Ammon's horn (tissue), 1 donor: ENCODE measurements at places on chromosomes 11 and 22.

DNA sequence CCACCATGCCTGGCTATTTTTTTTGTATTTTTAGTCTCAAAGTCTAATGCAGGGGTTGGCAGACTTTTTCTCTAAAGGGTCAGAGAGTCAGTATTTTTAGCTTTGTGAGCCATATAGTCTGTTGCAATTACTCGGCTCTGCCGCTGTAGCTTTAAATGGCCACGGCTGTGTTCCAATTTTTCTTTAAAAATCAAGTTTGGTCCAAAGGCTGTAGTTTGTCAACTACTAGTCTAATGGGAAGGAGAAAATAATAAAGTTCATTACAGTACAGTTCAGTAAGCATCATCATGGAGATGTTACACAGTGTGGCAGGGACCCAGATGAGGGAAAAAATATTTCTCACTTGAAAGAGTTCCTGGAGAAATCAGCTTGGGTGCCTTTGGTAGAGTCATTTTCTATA, 107.6 kb downstream of the CSNK2A3 start:
- no peak for DNase-seq

DNA sequence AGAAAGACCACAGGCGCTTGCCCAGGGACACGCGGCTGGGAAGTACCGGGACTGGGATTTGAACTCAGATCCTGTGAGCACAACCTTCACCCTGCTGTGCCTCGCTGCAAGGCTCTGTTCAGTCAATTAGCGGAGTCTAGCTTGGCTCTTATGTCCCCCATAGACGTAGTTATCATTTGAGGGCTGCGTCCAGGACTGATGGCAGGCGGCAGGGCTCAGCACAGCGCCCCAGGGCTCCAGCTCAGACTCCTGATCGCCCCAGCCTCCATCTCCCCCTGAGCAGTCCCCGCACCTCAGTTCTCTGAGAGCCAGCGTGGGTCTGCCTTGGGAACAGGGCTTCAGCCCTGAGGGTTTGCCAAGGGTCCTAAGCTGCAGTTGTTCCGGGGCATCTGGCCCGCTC, 19.8 kb downstream of the MRGPRG start:
- DNase-seq: no peak

- DNase-seq: peak; percentile 80
These were observed 32.7 kb downstream of the ARHGAP42 start for GRCh38 chr11:100719809-100720221.

DNA sequence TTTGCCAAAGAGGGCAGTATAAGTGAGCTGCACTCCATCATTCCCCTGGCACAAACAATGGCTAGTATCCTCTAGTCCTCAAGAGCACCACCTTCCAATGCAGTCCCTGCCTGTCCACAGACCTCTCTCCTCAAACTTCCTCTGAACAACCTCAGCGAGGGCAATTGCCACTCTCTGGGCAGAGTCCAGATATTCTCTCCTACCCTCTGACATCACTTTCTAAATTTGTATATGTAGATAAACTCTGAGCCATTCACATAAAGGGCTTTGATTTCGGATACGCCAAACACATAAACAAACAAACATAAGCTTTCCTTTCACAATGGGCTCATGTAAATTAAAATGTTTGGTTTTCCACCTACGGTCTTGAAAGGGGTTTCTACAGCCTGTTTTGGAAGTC, 3.0 kb upstream of the SLC43A3 start:
- no peak for DNase-seq

GRCh38 chr11:85379066-85379465, 248.1 kb downstream of the DLG2 start:
- no peak for DNase-seq

GRCh38 chr11:78061921-78062311, 1.7 kb upstream of the THRSP start:
- DNase-seq: no peak

DNA sequence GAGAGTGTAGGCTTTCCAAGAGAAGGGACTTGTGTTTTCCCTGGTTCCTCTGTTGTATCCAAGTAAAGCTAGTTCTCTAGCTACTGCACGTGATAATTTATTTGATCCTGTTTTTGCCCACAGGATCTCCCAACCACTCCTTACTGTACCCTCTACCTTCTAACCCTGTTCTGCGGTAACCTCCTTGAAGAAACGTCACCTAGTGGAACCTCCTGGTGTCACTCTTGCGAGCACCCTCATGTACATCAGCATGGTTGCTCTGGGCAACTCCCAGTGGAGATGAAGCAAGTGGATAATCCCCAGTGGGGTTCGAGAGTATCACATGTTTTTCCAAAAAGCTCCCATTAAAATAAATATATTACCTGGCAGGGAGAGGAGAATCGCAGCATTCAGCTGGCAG, 108.9 kb upstream of the CLMP start:
- no peak for DNase-seq

- DNase-seq: no peak
These were observed 13.2 kb downstream of the EHF start for GRCh38 chr11:34633990-34634693.

DNA sequence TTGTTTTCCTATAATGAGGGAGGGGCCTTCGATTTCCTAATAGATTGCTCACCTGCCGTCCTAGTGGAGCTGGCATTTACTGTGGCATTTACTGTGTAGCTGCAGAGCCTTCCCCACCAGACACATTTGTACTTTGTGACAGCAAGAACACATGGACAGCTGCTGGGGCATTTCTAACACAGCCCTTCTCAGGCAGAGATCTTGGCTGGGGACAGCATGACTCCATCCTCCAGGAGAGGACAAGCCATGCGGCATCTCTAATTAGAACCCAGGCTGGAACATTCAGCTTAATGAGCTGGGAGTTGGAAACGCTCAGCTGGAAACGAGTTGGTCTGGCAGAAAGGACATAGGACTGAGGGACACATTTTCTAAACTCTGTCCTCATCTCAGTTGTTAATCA, 887.5 kb downstream of the NTM start:
- no peak for DNase-seq

DNA sequence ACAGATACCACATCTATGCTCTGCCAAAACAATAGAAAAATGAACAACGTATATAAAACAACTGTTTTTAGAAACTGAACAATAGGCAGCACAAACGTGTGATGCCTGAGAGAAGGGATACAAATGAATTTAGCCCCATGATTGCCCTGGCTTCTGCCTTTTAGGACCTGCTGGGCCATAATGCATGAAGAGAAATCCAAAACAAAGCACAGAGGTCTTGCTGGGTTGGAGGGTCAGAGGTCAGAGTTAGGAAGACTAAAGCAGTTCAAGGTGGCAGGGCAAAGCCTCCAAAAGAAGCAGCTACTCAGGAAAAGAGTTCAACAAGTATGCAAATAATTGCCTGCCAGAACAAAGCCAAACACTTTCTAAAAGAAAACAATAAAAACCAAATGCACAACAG, 138.5 kb downstream of the TTC28 start:
- DNase-seq: no peak

DNA sequence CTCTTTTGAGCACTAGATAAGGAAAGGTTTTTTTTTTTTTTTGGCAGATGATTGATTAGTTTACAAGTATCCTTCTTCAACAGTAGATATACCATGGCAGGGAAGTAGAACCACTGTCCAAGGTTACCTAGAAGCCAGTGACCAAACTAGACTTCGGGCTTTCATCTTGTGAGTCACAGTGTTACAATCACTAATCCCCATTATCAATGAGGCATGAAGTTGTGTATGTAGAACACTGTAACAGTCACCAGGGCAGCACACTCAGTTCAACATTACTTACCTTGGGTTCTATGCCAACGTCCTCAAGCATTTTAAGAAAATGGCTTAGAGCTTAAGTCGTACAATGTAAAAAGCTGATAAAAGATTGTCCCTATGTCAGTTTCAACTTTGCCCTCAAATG, 430.9 kb downstream of the ETS1 start:
- DNase-seq: no peak

- no peak for DNase-seq
These were observed 725.5 kb downstream of the METTL15 start for GRCh38 chr11:28833670-28834069.

GRCh38 chr11:83192606-83193245, 786 bp upstream of the ANKRD42 start:
- no peak for DNase-seq

DNA sequence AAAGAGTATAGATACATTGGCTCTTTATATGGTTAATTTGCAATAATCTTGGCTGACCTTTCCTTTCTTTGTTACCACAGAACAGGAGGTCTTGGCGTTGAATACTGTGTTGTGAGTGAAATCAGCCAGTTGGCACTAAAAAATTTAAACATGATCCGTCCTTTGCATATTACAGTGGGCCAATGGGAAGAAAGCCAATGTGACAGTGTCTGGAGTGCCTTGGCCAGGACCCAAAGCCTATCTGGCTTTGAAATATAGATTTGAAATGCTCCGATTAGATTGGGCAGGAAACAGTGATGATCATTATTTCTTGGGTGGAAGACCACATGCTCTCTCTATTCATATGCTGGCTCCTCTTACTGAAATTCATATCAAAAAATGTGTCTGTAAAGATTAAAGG, 339.6 kb upstream of the ANO3 start:
- DNase-seq: no peak

- no peak for DNase-seq
These were observed 18.0 kb upstream of the APOA1 start for GRCh38 chr11:116855413-116855812.

- DNase-seq: no peak
These were observed 77.3 kb downstream of the PIWIL3 start for GRCh38 chr22:24697172-24697571.

DNA sequence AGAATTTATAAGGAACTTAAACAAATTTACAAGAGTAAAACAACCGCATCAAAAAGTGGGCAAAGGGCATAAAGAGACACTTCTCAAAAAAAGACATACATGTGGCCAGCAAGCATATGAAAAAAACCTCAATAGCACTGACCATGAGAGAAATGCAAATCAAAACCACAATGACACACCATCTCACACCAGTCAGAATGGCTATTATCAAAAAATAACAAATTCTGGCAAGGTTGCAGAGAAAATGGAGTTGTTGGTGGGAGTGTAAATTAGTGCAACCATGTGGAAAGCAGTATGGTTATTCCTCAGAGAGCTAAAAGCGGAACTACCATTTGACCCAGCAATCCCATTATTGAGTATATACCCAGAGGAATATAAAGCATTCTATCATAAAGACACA, 866.8 kb upstream of the TENM4 start:
- no peak for DNase-seq

DNA sequence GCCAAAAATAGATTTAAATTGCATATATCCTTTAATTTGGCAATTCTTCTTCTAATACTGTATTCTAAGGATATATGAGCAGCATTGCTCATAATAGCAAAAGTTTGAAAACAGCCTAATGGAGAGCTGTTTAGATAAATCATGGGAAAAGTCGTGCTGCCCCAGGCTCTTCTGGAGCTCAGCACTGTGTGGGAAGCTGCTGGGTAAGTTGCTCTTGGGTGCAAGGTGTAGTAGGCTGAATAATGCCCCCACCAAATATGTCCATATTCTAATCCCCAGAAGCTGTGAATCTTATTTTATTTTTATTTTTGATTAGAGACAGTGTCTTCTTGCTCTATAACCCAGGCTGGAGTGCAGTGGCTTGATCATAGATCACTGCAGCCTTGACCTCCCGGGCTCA, 34.9 kb upstream of the WEE1 start:
- DNase-seq: no peak

GRCh38 chr22:20456064-20456721, 18.6 kb upstream of the SCARF2 start:
- DNase-seq: peak; percentile 90

GRCh38 chr22:41963453-41964111, 5.7 kb upstream of the SEPTIN3 start:
- peak; percentile 83 for DNase-seq

DNA sequence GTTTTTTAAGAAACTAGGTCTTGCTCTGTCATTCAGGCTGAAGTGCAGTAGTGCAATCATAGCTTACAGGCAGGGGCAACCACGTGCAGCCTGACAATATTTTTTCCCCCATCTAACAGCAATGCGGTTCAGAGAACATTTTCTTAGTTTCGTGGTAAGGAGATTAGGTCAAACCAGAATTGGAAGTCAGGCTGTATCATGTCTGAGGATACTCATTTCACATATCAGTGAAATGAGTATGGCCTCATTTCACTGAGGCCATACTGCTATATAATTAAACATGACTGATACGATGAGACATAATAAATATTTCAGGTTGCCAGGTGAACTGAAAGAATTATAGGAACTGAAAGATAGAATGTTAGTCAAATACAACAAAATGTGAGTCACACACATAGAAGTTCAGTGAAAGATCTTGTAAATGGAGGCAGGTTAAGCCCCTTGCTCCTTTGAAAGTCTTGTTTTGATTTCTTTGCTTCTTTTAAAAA, 32.5 kb upstream of the IZUMO1R start:
- no peak for DNase-seq

DNA sequence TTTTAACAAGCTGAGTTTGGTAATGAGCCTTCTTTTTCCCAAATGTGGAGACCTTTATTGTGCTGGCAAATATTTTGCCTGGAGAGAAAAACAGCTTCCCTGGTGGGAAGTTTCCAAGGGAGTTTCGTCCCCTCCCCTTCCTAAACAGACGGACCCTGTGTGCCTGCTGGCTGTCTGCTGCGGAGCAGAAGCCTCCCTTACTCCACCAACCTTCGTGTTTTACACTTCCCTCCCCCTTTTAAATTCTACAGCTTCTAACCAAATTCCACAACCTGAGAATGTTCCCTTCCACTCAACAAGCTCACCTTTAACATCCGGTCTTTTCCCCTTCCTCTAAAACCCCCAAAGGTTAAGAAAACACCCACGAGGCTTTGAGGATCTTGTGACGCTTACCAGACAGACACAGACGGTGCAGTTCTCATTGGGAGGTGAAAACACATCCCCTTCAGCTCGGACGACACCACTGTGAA, 17.1 kb downstream of the VWCE start:
- peak; percentile 58 for DNase-seq

DNA sequence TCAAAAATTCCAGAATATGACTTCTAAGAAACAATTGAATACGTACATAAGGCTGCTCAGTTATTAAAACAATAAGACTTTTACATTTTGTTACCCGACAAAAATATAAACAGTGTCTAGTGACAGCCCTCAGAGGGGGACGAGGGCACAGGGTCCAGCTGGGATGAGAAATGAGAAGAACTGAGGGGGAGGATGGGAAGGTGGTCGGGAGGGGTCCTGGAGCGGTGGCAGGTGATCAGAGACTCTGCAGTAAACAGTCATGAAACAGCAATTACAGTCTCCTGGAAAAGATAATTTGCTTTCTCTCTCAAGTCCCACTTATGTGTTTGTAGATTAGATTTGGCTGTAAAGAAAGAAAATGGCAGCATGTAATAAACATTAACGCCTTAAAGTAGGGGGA, 56.0 kb downstream of the PACSIN2 start:
- no peak for DNase-seq

GRCh38 chr11:9575260-9576240, 2.1 kb downstream of the WEE1 start:
- no peak for DNase-seq

DNA sequence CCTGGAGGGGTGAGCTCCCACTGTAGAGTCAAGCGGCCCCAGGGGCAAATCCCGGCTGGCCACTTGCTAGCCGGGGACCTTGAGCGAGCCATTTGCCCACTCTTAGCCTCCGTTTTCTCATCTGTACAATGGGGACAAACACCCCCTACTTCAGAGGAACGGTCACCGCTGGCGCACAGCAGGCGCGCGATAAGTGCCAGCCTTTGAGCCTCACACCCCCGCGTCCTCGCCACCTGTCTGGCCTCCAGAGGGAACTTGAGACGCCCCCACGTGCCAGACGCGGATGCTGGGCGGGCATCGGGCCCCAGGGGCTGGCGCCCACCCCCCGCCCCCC, 72.6 kb upstream of the TCF20 start:
- no peak for DNase-seq

- no peak for DNase-seq
These were observed 40.5 kb downstream of the LRRC32 start for GRCh38 chr11:76629853-76630599.

- peak; percentile 65 for DNase-seq
These were observed 444.4 kb downstream of the DLG2 start for GRCh38 chr11:85182441-85183387.
